ENCODE measurements at places on chromosomes 2 and 18.

- peak; percentile 52 for DNase-seq
These were observed 769 bp downstream of the ATF2 start for GRCh38 chr2:175167076-175167791.

- no peak for DNase-seq
These were observed 177.8 kb upstream of the HAAO start for GRCh38 chr2:42970151-42970550.

DNA sequence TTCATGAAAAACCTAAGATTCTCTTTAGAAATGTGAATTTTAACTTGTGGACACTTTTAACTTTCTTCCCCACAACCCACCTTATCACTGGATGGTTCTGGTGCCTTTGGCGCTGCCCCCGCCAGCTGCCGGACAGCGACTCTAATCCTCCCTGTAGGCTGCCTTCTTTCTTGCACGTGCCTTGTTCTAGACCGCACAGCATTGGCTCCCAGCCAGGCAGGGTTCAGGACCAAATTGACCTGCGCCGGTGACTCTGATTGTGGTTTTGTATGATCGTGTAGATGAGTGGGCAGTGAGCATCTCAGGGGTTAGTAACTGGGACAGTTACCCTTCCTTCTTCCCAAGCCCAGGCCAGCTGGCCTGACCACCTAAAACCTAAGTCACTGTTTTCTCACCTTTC lies 106.8 kb downstream of the ASAP2 start:
- DNase-seq = no peak

- DNase-seq = no peak
These were observed 237.6 kb upstream of the UBE2E3 start for GRCh38 chr2:180742801-180743200.

GRCh38 chr2:3279236-3279960 lies 98.2 kb downstream of the EIPR1 start:
- DNase-seq = no peak

DNA sequence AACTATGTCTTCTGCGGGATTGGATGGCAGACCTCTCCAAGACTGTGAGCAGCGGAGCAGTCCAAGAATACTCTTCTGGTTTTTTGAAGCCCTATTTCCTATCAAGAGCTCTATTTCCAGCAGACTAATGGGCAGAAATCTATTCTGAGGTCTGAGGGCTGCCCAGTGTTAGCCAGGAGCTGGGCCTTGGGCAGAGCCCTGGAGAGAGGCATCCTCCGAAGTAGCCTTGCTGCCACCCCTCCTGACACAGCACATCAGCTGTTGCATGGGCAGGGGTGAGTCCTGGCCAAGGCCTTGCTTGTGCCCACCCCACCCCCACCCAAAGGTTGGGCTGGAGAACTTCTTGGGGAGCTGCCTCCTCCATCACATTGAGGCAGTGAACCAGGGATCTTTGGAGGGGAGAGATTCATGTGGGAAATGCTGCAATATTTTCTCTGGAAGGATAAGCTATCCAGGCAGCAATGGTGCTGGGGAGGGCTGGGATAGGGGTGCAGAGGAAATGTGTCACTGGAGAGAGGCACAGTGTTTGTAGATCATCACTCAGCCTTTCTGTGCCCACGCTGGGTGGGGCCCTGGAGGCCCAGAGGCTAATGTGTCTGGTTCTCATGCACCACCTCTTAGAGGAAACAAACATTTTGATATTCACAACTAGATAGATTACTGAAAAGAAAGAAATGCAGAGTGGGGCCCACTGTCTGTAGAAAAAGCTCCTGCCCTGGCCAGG lies 104.7 kb downstream of the VSNL1 start:
- peak; percentile 11 for DNase-seq

GRCh38 chr18:75475228-75475627 lies 47.7 kb upstream of the SMIM21 start:
- DNase-seq = no peak

- DNase-seq = no peak
These were observed 273.6 kb downstream of the SRBD1 start for GRCh38 chr2:45337481-45337880.

DNA sequence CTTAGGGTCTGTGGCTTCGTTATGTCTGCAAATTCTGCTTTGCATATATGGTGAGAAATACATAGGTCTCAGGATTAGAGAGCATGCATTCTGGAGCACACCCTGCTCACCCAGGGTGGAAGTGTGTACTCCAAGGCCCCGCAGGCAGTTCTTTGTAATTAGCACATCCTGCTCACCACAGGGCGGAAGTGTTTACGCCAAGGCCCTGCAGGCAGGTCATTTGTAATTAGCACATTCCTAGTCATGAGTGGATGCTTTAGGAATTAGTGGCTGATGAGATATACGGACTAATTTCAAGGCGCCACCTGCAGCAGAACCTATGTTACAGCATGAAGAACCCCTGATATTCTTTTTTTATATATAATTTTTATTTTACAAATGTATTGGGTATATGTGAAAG lies 4.2 kb downstream of the ALLC start:
- peak; percentile 21 for DNase-seq

DNA sequence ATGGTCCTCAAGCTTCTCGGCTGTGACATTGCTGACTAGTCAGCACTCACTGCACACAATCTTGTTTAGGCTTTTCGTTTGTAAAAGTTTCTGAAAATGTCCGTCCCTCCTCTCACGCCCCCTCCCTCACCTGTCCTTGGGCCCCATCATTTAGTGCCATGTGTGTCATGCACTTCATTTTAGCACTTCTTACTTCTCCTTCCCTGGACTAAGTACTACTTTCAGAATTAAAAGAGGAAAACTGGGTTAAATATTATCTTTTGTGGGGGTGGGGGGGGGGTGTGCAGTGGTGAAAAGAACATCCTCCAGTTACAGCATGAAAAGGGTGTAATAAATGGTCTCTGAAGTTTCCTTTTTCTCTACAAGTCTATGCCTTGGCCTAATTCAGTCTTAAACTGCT lies 182.0 kb upstream of the SP5 start:
- no peak for DNase-seq

GRCh38 chr18:75132098-75132870 lies 76.7 kb downstream of the PTGR3 start:
- DNase-seq = no peak

GRCh38 chr2:84889332-84889731 lies 8.4 kb upstream of the TRABD2A start:
- DNase-seq = no peak

DNA sequence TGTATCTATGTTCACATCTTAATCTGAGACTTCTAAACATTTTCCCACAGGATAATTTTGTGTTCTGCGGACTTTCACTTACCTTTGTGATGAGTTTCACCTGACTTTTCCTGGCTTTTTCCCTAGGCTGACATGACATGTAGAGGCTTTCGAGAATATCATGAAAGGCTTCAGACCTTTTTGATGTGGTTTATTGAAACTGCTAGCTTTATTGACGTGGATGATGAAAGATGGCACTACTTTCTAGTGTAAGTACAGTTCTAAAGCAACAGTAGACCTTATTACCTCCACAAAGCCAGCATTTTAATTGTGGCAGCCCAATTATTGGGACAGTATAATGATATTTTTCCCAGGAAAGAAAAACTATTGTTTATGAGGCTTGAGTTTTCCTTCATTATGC lies 34.1 kb upstream of the METAP1D start:
- DNase-seq = no peak

DNA sequence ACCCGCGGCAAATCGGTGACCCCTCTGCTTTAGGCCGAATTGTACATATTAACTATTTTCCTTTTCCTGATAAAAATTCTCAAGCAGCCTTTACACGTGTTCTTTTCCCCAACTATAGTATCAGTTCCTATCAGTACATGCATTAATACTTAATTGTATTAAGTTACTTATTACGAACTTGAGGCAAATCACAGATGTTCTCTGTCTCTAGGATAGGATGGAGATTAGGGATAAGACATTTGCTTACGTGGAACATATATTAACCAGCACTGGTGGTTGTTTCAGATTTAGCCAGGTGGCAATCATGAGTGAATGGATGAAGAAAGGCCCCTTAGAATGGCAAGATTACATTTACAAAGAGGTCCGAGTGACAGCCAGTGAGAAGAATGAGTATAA lies 675 bp downstream of the GEMIN6 start:
- peak; percentile 23 for DNase-seq

GRCh38 chr2:96663829-96664228 lies 21.3 kb downstream of the FER1L5 start:
- no peak for DNase-seq
